ENCODE measurements at places on chromosomes 16 and 17.
A peak's percentile ranks its signal among the peaks of the same experiment; 100 is the strongest.

- DNase-seq: no peak
These were observed 211.3 kb downstream of the FOXL1 start for GRCh38 chr16:86789621-86790051.

- no peak for DNase-seq
These were observed 72.6 kb downstream of the MGAT5B start for GRCh38 chr17:76940738-76941350.

GRCh38 chr16:84553873-84554399, 49.5 kb upstream of the MEAK7 start:
- no peak for DNase-seq

DNA sequence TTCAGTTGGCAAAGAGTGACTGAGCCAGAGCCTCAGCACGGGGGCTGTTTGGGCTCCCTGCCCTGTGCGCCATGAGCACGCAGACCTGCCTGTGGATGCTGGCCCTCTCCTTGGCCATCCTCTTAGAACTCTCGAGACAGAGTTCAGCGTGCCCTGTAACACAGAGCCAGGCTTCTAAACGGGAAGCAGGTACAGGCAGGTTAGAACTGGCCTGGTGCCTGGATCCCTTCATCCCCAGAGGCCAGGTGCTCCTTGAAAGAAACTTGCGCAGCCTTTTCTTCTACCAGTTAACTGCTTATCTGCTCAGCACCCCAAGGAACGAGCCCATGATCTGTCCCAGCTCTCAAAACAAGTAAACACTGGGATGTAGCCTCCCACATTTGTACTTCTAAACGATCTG, 6.9 kb downstream of the CCNF start:
- DNase-seq: no peak

DNA sequence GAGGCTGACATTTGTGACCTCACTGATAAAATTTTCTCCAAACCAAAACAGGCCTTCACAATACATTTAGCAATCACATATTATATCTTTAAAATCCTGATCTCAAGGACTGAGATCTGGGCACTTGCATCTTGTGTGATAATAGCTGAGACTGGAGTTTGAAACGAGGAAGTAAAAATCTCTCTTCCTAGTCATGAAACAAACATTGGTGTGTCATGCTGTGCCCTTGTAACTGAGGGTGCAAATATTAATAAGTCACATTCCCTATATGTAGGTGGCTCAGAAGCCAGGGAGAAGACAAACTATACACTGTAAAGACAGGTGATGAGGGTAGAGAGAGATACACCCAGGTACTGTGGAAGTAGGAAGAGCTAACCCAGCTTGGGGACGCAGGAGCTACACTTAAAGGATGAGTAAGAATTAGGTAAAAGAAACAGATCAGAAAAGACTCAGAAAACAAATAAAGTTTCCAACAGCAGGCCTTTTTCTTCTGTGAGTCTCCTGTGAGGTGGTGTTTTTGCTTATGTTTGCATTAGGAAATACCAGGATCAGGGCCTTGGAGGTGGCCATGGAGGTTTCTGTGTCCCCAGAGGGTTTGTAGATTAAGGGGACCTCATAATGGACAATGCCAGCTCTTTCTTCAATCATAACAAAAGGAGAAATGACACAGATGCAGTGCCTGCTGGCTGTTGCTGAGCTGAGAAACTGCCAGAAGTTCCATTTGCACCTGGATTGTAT, 335.7 kb downstream of the GRIN2A start:
- no peak for DNase-seq

- DNase-seq: no peak
These were observed 870 bp upstream of the ZC3H7A start for GRCh38 chr16:11797957-11798299.

DNA sequence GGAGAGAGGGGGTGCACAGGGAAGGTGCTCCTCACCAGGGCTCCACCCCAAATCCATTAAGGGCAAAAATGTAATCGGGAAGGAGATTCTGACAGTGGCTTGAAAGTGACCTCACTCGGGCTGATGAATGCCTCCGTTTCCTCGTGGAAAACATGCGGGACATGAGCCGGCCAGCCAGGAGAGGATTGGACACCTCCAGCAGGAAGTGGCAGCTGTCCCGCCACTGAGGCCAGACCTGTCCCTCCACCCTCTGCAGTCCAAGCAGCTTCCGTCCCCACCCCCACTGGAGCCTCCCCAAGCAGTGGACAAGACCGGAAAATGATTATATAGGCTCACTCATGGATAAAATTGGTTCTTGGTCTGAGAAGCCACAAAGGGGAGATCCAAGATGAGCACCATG, 82.1 kb upstream of the CCL1 start:
- no peak for DNase-seq

GRCh38 chr17:34569591-34569990, 9.8 kb upstream of the TMEM132E start:
- DNase-seq: no peak

- DNase-seq: no peak
These were observed 21.1 kb downstream of the ARHGAP23 start for GRCh38 chr17:38449364-38449763.

DNA sequence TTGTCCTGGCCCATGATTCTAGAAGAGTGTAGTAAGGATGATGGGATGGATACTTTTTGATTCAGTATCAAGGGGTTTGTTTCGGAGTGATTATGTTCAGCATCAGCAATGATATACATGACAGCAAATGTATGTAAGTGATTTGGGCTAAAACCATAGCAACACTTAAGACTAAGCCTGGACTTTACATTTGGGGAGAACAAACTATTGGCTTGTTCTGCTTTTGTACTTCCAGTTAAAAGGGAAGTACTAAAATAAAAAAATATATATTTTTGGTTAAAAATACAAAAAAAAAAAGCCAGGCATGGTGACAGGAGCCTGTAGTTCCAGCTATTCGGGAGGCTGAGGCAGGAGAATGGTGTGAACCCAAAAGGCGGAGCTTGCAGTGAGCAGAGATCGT, 20.5 kb upstream of the DHX8 start:
- no peak for DNase-seq

DNA sequence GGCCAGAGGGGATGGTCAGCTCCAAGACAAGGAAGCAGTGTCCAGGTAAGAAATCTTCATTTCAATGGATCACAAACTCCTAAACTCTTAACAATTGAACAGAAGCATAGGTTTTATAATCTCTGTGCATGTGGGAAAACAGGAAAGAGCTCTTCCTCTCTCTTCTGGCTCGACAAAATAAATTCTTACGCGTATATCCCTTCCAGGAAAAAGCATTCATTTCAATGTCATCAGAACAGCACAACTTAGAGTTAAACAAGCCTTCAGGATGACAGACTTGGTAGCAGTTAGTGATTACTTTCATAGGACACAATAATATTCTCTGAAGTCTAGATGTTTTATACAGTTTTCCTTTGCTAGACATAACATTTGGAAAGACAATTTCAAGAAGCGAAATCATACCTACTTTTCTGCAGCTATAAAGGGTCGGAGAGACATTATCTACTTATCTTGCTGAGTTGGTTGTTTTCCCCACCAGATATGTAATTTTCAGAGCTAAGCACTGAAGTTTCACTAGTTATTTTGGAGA, 19.3 kb upstream of the SLC35G3 start:
- no peak for DNase-seq

DNA sequence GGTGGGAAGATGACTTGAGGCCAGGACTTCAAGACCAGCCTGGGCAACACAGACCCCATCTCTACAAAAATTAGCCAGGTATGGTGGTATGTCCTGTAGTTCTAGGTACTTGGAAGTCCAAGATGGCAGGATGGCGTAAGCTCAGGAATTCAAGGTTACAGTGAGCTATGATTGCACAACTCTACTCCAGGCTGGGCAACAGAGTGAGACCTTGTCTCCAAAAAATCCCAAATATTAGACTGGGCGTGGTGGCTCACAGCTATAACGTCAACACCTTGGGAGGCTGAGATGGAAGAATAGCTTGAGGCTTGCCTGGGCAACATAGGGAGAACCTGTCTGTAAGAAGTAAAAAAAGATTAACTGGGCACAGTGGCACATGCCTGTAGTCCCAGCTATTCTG, 30.8 kb downstream of the SUZ12 start:
- DNase-seq: no peak

GRCh38 chr16:9363520-9363919, 272.1 kb downstream of the HAPSTR1 start:
- DNase-seq: no peak

DNA sequence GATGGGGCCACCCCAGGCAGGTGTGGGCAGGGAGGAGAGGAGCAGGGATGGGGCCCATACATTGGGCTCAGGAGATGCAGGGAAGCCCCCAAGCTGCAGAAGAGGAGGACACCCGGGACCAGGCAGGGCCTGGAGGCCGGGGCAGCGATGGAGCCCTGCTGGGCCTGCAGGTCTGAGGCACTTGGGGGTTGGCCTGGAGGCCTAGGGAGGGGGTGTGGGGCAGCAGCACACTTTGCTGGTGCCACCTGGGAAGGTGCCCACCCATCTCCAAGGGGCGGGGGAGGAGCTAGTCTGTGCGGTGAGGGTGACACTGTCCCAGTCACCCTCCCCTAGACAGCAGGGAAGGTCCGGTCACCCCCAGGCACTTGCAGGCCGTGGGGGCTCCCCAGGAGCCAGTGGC, 6.4 kb upstream of the CCDC57 start:
- DNase-seq: no peak

GRCh38 chr16:51114382-51114781, 36.7 kb downstream of the SALL1 start:
- no peak for DNase-seq

DNA sequence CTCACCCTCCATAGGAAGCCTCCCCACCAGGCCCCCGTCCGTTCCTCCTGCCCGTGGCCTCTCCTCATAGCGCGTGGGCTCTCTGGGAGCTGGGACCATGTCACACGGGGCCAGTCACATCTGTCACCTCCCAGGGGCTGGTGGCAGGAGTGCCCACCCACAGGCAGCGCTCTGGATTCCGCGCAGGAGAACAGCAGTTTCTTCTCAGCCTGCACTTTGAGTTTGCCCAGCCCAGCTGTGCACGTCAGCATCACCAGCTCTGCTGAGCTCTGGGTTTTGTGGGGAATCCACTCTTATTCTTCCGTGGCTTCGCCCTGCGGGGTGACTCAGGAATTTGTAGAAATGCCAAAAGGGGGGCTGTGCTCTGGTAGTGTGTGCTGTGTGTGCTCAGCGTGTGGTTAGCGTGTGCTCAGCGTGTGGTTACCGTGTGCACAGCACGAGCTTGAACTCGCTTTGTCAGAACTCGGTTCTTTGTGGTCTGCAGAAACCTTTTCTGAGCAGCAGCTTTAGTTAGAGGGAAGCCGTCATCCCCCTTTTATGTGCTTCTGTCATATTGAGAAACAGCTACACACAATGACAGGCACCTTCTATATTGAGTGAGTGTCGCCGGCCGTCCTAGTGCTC, 3.2 kb downstream of the ACSF3 start:
- peak; percentile 41 for DNase-seq

GRCh38 chr17:21378553-21378952, 2.4 kb downstream of the KCNJ12 start:
- DNase-seq: no peak

- DNase-seq: no peak
These were observed 2.7 kb downstream of the HSD3B7 start for GRCh38 chr16:30987581-30988190.

- no peak for DNase-seq
These were observed 48.1 kb downstream of the MARF1 start for GRCh38 chr16:15594711-15595320.

All from activated naive CD8-positive, alpha-beta T cell treated with anti-CD3 and anti-CD28 coated beads, Interleukin-2, amount 50 U/mL, for 16 hours (primary cell).